ENCODE measurements at places on chromosomes 7 and 10.

- DNase-seq: no peak
Observed at GRCh38 chr7:196283-196682, 3.9 kb downstream of the FAM20C start.

DNA sequence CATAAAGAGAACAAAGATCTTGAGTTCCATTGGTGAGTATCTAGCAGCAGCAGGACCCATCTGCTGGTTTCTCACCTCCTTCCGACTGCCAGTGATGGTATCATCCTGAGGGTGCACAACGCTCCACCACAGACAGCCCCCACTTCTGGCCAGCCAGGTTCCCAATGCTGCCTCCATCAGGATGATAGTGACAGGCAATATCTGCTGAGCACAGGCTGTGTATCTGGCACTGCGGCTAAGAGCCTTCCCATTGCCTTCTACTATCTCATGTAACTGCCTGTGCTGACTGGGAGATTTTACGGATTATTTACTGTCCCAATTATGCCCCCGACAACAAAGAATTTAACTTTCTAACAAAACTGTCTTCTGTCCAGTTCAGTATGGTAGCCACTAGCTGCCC is 352.4 kb upstream of the AOAH start:
- DNase-seq: no peak

- no peak for DNase-seq
Observed at GRCh38 chr7:36530456-36530855, 140.8 kb downstream of the ANLN start.

DNA sequence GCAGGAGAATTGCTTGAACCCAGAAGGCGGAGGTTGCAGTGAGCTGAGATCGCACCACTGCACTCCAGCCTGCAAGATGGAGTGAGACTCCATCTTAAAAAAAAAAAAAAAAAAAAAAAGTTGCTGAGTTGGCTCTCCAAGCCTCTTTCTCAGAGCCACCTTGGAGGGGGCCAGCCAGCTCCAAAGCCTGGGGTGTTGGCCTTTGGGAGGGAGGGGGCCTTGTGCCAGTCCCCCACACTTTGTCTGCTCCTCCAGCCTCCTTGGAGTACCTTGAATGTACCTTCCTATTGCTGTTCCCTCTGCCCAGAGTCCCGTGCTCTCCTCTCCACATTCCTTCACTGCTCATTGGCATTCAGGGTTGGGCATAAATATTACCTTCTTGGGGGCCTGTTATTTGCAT is 62.4 kb downstream of the GRK5 start:
- DNase-seq: no peak

DNA sequence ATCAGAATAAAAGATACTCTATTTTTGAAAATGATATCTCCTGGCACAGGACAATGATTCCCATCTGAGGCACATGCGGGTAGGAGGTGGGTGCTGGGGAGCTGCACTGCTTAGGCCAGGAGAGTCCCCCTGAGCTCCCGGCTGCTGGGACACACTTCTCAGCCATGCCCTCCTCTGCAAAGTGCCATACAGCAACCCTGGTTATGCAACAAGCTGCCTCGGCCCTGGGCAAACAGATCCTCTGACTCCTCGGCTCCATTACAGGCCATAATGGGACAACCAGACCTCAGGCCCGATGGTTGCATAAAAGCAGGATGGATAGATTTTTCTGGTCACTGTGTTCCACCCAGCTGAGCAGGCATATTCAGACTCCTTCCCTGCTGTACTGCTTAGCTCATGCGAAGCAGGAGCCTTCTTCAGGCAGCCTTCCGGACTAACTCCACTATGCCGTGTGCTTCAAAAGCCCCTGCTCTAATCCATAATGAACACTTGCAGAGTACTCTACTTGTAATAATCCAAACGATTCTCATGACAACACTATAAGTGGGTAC is 6.5 kb upstream of the LEP start:
- DNase-seq: no peak

DNA sequence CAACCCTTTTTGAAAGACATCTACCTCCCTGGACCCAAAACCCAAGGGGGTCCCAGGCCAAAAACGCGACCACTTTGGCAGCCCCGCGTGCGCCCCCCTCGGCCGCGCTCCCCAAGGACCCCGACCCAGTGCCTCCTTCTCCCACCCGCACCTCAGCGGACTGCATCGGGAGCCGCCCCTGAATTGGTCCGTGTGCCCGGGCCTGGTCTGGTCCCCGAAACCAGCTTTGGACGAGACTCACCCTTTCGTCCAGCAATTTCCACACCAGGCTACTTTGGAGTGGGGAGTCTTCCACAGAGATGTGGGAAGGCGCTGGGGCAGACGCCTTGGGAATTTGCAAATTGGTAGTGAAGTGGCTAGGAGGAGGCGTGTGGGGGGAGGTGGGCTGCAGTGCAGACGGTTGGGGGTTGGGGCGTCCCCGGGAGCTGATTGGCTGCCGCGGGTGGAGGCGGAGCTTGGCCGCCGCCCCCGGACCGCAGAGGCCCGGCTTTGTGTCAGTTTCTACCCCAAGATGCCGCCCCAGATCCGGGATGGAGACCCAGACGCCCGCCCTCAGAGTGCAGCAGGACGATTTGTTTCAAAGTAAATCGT is 16.9 kb downstream of the TCAF1 start:
- no peak for DNase-seq

All from activated CD4-positive, alpha-beta T cell treated with anti-CD3 and anti-CD28 coated beads for 4 hours (primary cell).